Activated CD4-positive, alpha-beta T cell treated with anti-CD3 and anti-CD28 coated beads, Interleukin-2, amount 10 ng/mL, durations not matched to agents 7 days and 5 days (primary cell): ENCODE measurements at places on chromosomes 7 and 10. TPM values are rescaled to one million over a fixed set of nuclear protein-coding genes. Genes with fewer than 3 reads are reported as not detected.

DNA sequence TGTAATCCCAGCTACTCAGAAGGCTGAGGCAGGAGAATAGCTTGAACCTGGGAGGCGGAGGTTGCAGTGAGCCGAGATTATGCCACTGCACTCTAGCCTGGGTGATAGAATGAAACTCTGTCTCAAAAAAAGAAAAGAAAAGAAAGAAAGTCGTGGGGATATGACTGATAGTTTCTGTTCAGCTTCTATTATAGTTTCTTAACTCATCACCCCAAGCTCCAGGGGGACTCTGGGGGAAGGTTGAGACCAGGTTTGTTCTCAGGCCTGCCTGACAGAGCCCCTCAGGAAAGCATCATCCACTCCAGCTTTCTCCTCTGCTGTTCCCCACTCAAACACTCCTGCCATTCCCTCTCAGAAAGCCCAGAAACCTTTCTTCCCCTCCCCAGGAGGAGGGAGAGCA, 542.4 kb upstream of the GALNT17 start:
- no peak overlapping the region for H3K27ac ChIP-seq
- no peak for DNase-seq
- H3K36me3 ChIP-seq = no peaks in the 10 kb centered on the region
- H3K4me3 ChIP-seq = no peak overlapping the region
- no peaks in the 10 kb centered on the region for H3K4me1 ChIP-seq

- peaks cover 15% of the 10 kb centered on the region for H3K36me3 ChIP-seq
- H3K27ac ChIP-seq = no peak overlapping the region
- no peak for DNase-seq
- no peak overlapping the region for H3K4me3 ChIP-seq
Observed at GRCh38 chr7:127730658-127731276, 78.8 kb downstream of the SND1 start.

DNA sequence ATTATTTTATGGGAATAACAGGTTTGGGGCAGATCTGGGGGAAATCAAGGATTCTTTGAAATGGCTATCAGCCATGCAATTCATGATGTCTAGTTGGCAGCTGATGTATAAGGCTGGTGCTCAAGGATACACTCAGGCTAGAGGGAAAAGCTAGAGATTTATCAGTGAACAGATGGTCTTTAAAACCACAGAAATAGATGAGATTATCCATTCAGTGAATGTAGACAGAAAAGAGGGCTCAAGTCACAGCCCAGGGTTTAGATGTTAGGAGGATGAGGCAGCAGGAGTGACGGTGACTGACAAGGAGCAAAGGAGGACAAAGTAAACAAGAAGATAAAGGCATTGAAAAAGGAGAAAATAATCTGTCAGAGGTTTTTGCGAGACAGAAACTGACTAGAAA, 238.7 kb downstream of the CDK14 start:
- H3K27ac ChIP-seq = no peak overlapping the region
- H3K27me3 ChIP-seq = no peaks in the 10 kb centered on the region
- H3K4me3 ChIP-seq = no peak overlapping the region
- H3K36me3 ChIP-seq = no peaks in the 10 kb centered on the region
- no peaks in the 10 kb centered on the region for H3K4me1 ChIP-seq

- H3K27me3 ChIP-seq = no peaks in the 10 kb centered on the region
- H3K27ac ChIP-seq = no peak overlapping the region
- no peak for DNase-seq
- H3K36me3 ChIP-seq = no peaks in the 10 kb centered on the region
Observed at GRCh38 chr10:78543031-78543748, 509.5 kb downstream of the RPS24 start.

GRCh38 chr7:48887500-48887899, 36.8 kb upstream of the CDC14C start:
- H3K27ac ChIP-seq = no peak overlapping the region
- no peaks in the 10 kb centered on the region for H3K36me3 ChIP-seq
- no peaks in the 10 kb centered on the region for H3K27me3 ChIP-seq
- no peak for DNase-seq
- no peak overlapping the region for H3K4me3 ChIP-seq

- H3K27ac ChIP-seq = no peak overlapping the region
- no peak for DNase-seq
- peaks cover 56% of the 10 kb centered on the region for H3K4me1 ChIP-seq
- peaks cover 38% of the 10 kb centered on the region for H3K36me3 ChIP-seq
Observed at GRCh38 chr10:6278519-6279120, 75.9 kb downstream of the PFKFB3 start.

DNA sequence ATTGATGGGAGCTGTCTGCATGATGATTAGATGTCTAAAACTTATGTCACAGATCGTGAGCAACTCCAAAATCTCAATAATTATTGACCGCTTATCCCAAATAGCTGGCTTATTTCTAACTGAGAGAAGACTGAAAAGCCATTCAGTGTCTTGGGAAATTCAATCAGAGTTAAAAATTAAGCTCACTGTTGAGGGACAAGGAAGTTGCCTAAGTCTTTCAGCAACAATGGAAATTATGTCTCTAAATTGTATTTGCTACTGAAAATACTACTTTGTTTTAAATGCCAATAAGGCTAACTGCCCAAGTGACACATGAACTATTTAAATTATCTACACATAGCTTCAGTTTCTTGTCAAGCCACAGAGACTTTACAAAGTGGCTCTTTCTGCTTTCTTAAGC, 107.9 kb upstream of the FAM171A1 start:
- H3K4me1 ChIP-seq = no peaks in the 10 kb centered on the region
- no peak overlapping the region for H3K4me3 ChIP-seq

DNA sequence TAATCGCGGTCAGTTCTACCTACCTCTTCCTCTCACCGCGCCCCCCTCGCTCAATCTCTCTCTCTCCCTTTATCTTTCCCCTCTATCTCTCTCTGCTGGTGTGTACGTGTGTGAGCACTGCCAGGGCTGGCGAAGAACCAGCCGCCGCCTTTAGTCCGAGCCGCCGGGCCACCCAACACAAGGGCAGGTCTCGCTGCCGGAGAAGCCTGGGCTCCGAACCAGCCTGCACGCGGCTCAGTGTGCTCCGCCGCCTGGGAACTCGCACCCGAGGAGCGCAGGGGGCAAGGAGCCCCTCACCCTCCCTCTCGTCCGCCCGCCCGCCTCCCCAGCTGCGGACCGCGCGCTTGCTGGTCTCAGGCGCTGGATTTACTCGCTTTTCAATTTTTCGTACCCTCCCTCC, 1.7 kb downstream of the NXPH1 start:
- H3K36me3 ChIP-seq = peaks cover 1% of the 10 kb centered on the region
- H3K27ac ChIP-seq = no peak overlapping the region
- DNase-seq = no peak
- peaks cover 4% of the 10 kb centered on the region for H3K4me1 ChIP-seq
- peaks cover 81% of the 10 kb centered on the region for H3K27me3 ChIP-seq
- no peak overlapping the region for H3K4me3 ChIP-seq

GRCh38 chr10:132973903-132974241, 31.5 kb upstream of the CFAP46 start:
- H3K27ac ChIP-seq = no peak overlapping the region
- DNase-seq = no peak
- H3K27me3 ChIP-seq = peaks cover 13% of the 10 kb centered on the region
- H3K36me3 ChIP-seq = no peaks in the 10 kb centered on the region
- H3K4me3 ChIP-seq = no peak overlapping the region

GRCh38 chr7:90178679-90179278, 24.5 kb downstream of the STEAP1 start:
- no peaks in the 10 kb centered on the region for H3K27me3 ChIP-seq
- no peak overlapping the region for H3K4me3 ChIP-seq
- DNase-seq = no peak
- H3K4me1 ChIP-seq = peaks cover 10% of the 10 kb centered on the region
- no peaks in the 10 kb centered on the region for H3K36me3 ChIP-seq
- H3K27ac ChIP-seq = peak overlapping the region; percentile 15

DNA sequence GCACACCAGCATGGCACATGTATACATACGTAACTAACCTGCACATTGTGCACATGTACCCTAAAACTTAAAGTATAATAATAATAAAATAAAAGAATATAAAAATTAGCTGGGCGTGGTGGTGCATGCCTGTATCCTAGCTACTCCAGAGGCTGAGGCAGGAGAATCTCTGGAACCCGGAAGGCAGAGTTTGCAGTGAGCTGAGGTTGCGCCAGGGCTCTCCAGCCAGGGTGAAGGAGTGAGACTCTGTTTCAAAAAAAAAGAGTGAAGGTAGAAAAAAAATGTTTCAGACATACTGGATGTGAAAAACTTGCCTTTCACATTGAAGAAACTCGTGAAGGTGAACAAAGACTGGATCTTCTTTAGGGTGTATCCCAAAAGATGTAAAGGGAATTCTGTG, 26.7 kb downstream of the TSPAN14 start:
- peaks cover 72% of the 10 kb centered on the region for H3K4me1 ChIP-seq
- no peaks in the 10 kb centered on the region for H3K27me3 ChIP-seq
- no peak overlapping the region for H3K27ac ChIP-seq
- peaks cover 79% of the 10 kb centered on the region for H3K36me3 ChIP-seq
- no peak for DNase-seq
- no peak overlapping the region for H3K4me3 ChIP-seq

- no peaks in the 10 kb centered on the region for H3K27me3 ChIP-seq
- no peaks in the 10 kb centered on the region for H3K4me1 ChIP-seq
- no peaks in the 10 kb centered on the region for H3K36me3 ChIP-seq
- H3K4me3 ChIP-seq = no peak overlapping the region
- H3K27ac ChIP-seq = no peak overlapping the region
Observed at GRCh38 chr10:34933676-34934075, 118.6 kb upstream of the PARD3 start.

- DNase-seq = no peak
- peaks cover 15% of the 10 kb centered on the region for H3K4me1 ChIP-seq
- no peak overlapping the region for H3K4me3 ChIP-seq
- H3K27ac ChIP-seq = no peak overlapping the region
Observed at GRCh38 chr7:1090686-1091643, 3.1 kb downstream of the GPER1 start.

DNA sequence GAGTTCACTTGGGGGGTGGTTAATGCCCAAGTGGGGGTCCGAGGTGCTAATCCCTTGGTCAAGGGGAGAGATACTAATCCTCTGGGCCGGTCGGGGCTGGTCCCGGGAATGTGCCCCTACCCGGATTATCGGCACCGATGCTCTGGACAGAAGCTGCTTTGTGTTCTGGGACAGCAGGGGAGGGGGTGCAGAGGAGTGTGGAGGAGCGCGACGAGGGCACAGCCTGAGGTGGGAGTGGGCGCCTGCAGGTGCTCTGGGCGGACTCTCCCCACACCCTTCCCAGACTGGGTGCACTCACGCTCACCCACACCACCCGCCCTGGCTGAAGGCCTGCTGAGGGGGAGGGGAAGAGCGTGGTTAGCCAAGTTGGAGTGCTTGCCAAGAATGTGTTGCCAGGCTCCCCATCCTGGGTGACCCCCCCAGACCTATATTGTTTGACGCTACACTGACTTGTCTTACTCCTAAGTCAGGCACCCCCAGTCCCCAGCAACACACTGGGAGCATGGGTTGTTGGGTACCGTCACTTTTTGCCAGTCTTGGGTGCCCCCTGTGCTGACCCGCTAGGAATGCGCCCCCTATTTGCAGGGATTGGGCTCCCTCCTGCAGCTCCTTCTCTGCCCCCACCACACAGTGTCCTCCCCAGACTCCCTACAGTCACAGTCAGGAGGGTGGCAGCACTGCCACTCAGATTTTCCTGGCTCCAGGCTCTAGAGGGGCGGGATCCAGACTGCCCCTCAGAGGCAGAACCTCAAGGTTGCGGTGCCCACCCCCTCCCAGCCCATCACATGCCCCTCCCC, 1.2 kb downstream of the SLC4A2 start:
- peaks cover 11% of the 10 kb centered on the region for H3K36me3 ChIP-seq
- peaks cover 37% of the 10 kb centered on the region for H3K4me1 ChIP-seq
- no peaks in the 10 kb centered on the region for H3K27me3 ChIP-seq
- no peak for DNase-seq
- H3K4me3 ChIP-seq = peak overlapping the region; percentile 91
- peak overlapping the region; percentile 74 for H3K27ac ChIP-seq

DNA sequence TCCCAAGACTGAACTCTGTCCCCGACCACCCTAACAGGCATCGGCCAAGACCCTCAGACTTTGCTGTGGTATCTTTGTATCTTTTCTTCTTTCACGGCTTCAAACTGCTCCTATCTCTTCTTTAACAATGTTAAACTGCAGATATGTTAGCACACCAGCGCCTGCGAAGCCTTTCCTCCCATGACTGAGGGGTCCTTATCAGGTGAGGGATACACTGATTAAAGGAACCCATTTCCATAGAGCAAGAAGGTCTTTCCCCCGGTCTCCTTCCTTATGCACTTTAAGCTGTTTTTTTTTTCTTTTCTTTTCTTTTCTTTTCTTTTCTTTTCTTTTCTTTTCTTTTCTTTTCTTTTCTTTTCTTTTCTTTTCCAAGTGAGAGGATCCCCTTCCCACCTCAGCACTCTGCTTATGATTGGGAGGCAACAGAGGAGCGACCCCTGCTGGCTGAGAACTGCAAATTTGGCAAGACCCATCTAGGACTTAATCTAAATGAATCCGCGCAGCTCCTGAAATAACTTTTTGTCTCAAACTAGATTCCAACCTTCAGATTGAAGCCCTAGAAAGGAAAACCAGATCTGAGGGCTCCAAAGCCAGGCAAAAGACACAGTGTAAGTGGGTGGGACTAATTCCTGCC, 109.9 kb downstream of the ITGB8 start:
- no peak overlapping the region for H3K27ac ChIP-seq
- no peaks in the 10 kb centered on the region for H3K4me1 ChIP-seq
- H3K36me3 ChIP-seq = no peaks in the 10 kb centered on the region

TCTN3 gene
- 14.3 TPM for total RNA-seq

TLX1 gene
- not detected for total RNA-seq

CYP3A7 gene
- not detected for total RNA-seq

MALRD1 gene
- total RNA-seq = not detected

KIF11 gene
- 105 TPM for total RNA-seq

GIMAP8 gene
- 35.9 TPM for total RNA-seq

TACC2 gene
- total RNA-seq = not detected

SPACDR gene
- 3.0 TPM for total RNA-seq

TRIM73 gene
- 13.1 TPM for total RNA-seq

GIMAP1 gene
- total RNA-seq = 19.6 TPM

TRAPPC14 gene
- total RNA-seq = 54.0 TPM

MYL10 gene
- total RNA-seq = not detected
